ENCODE measurements at places on chromosomes 5 and 9. TPM values are rescaled to one million over a fixed set of nuclear protein-coding genes. Genes with fewer than 3 reads are reported as not detected.
A peak's percentile ranks its signal among the peaks of the same experiment; 100 is the strongest.

The SMIM33 gene
- total RNA-seq: 2.8 TPM

The ANKRD31 gene
- total RNA-seq: 0.16 TPM

The MYO10 gene
- total RNA-seq: 87.8 TPM

GRCh38 chr9:22529426-22530199, 83.0 kb downstream of the DMRTA1 start:
- no peak for DNase-seq

DNA sequence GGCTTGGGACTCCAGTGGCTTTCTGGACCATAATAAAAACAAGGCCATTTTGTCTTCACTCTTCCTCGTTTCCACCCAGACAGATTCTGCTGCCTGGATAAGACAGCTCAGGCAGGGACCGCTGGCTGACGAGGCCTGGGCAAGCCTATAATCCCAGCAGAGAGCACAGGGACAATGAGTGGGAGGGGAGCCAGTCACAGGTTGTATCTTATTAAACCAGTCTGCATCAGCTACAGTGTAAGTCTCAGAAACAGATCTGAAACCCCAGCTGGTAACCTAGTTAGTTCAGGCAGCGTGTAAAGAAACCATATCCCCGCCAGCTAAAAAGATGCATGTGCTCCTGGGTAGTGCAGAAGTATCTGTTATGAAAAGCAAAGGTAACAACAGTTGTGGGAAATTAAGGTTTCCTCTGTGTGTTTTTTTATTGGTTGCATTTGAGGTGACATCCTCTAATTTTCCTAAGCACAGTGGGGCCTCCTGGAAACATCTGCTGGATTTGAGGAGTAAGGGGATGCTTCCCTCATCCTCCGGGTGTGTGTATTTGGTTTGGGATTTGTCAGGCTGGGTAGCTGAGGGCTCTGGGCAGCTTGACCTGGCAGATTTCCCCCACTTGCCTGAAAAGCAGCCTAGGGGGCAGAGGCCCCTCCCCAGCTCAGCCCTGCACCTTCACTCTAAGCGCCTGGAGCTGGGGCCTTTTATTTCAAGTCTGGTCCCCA, 15.2 kb upstream of the TAL2 start:
- no peak for DNase-seq

DNA sequence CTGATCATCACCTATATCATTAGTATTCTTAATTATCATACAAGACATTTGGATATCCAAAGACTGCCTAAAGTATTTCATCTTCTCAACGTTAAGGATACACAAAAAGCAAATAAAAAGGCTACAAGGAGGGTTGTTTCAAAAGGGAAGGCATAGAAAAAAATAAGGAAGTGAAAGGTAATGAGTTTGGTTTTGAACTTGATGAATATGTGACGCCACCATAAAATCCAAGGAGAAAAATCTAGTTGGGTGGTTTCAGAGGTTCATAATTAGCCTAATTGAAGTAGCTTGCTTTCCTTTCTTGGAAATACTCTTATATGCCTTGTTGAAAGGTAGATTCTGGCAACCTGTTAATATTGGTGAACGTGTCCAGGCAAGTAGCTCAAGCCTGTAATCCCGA, 96.1 kb upstream of the SGCD start:
- DNase-seq: no peak

DNA sequence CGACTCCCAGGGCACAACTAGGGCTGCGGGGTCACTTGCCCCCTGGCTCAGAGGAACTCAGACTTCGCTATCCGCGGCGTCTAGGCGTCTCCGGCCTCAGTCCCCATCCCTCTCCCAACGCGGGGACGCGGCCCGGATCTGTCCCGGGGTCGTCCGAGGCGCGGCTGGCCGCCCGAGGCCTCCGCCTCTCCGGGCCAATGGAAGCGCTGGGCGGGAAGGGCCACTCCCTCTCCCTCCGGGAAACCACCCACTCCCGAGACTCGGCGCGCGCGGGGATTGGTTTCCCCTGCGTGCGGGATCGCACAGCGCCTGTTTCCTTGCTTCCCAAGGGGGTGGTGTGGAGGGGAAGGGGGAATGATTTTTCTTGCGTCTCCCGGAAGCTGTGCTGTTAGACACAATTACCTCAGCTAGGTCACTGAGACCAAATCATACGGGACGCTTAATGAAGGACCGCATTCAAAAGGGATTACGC, 38.3 kb downstream of the NR2F1 start:
- DNase-seq: peak; percentile 57

DNA sequence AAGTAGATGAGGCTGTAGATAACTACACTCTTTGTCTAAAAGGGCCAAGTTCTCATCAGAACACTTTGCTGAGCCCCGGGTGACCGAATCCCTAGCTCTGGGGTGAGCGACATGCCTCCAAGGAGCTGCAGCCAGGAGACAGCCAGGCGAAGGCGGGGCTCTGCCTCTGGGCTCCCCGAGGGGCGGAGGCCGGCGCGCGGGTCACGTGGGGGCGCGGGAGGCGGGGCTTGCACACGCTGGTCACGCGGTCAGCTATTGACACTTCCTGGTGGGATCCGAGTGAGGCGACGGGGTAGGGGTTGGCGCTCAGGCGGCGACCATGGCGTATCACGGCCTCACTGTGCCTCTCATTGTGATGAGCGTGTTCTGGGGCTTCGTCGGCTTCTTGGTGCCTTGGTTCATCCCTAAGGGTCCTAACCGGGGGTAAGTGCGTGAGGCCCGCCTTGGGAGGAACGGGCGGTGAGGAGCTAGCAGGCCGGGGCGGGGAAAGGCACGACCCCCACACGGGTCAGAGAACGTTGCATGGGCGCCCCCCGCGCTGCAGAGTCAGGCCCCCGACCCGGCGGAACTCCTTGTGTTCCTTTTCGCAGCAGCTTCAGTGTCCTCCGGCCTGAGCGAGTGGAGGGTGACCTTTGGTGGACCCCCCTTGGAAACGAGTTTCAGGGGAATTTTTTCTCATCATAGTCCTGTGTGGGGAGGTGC, at the start of gene ATP6V0E1:
ATP6V0E1 (plus strand) TSS at position 230 of the 702 bp plus-strand sequence; CDS start at position 320, 90 bp downstream.
- peak; percentile 97 for DNase-seq

GRCh38 chr5:142600092-142600491, 85.8 kb downstream of the FGF1 start:
- no peak for DNase-seq

DNA sequence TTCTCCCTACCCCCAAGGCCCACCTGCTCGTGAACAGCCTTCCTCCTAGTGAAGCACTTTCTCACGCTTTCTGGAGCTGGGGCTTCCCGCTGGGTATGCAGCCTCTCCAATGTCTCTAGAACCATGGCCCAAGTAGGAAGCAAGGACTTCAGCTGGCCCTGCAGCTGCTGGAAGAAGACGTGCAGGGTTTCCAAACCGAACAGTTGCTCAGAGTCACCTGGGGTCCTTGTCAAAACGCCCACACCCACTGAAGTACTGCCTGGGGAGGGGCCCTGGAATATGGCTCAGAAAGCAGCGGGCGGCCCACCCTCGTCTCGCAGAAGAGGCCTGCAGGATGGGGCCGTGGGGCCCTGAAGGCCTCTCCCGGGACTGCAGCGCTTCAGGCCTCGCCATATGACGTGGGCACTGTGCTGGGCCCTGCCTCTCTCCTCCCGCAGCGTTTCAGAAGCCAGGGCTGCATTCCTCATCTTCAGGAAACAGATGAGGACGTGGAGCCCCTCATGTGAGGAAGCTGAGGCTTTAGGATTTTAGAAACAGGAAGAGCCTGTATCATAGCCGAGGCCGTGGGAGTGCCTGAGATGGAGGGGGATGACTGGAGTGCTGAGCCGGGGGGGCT, 116.0 kb upstream of the LMX1B start:
- no peak for DNase-seq

- no peak for DNase-seq
These were observed 80.8 kb upstream of the IER5L start for GRCh38 chr9:129258823-129259301.
